ENCODE measurements at places on chromosomes 16 and 17.
A peak's percentile ranks its signal among the peaks of the same experiment; 100 is the strongest.

DNA sequence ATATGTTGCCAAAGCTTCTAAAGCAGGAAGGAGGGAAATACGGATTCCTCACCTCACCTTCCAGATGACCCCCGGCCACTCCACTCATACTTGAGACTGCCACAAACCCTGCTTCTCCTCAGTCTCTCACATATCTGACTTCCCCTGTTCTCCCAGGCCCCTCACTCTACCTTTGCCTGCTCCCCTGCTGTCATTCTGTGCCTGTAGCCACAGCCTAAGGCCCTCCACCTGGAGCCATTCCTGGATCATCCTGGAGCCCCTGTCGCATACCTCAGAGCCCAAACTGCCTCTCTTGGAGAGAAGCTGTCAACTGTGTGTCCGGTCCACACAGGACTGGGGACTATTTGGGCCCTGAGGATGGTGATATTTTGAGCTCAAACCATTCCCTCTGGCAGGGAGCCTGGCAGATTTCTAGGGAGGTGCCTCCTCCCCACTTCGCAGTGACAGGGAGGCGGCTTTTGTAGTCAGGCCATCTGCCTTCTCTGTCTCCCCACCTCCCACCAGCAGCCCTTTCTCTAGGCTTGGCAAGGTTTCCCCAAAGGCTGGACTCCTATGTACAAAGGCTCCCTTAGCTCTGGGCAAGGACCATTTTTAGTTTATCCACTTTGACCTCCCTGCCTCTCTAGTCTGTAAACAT is 2.3 kb upstream of the MED24 start:
- no peak for DNase-seq

GRCh38 chr16:84924331-84925091 is 86.8 kb downstream of the ZDHHC7 start:
- DNase-seq = no peak

DNA sequence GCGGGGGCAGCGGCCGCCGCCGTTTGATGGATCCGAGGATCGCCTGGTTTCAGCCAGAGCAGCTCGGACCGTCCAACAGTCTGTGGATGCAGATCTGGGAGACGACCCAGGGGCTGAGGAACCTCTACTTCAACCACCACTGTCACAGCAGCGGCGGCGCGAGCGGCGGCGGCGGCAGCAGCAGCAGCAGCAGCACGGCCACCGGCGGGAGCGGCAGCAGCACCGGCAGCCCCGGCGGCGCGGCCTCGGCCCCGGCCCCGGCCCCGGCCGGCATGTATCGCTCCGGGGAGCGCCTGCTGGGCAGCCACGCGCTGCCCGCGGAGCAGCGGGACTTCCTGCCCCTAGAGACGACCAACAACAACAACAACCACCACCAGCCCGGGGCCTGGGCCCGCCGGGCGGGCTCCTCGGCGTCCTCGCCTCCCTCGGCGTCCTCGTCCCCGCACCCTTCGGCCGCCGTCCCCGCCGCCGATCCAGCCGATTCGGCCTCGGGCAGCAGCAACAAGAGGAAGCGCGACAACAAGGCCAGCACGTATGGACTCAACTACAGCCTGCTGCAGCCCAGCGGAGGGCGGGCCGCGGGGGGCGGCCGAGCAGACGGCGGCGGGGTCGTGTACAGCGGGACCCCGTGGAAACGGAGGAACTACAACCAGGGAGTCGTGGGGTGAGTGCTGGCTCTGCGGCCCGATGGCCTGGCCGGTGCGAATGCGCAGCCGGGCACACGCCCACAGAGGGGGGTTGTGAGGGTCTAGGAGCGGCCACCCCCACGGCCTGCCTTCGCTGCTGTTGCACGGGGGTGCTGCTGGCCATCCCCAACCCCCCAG is 702 bp downstream of the TENT4B start:
- no peak for DNase-seq

DNA sequence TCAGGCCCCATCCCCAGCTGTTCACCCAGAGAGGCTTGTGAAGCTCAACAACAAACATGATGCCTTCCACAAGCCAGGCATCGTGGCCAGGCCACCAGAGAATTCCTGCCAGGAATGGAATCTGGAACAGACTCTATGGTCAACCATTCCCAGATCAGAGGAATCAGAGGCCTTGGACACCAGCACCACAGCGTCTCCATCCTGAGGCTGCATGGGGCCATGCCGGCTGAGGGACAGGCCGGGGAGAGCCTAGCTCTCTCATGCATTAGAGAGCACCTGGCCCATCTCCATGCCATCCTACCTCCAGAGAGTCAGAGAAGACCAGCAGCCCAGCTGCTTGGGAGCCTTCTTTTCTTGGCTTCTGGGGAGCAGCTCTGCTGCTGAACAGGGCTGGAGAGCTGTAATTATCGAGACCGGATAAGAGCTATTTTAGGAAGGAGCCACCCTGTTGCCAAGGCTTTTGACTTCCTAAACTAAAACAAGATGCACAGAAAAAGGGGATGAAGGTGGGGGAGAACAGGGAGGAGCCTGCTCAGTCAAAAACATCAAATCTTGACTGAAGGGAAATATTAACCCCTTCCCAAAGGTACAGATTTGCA is 24.5 kb upstream of the MTMR4 start:
- no peak for DNase-seq

- no peak for DNase-seq
Observed at GRCh38 chr16:72740347-72740746, 307.6 kb downstream of the ZFHX3 start.

- DNase-seq = no peak
Observed at GRCh38 chr16:66277311-66278070, 89.0 kb upstream of the CDH5 start.

GRCh38 chr17:82354804-82355308 is 4.2 kb upstream of the TEX19 start:
- DNase-seq = no peak

GRCh38 chr17:57197466-57198071 is 58.8 kb upstream of the MSI2 start:
- DNase-seq = no peak

GRCh38 chr17:77096570-77097214 is 44.1 kb upstream of the SEC14L1 start:
- DNase-seq = peak; percentile 18

DNA sequence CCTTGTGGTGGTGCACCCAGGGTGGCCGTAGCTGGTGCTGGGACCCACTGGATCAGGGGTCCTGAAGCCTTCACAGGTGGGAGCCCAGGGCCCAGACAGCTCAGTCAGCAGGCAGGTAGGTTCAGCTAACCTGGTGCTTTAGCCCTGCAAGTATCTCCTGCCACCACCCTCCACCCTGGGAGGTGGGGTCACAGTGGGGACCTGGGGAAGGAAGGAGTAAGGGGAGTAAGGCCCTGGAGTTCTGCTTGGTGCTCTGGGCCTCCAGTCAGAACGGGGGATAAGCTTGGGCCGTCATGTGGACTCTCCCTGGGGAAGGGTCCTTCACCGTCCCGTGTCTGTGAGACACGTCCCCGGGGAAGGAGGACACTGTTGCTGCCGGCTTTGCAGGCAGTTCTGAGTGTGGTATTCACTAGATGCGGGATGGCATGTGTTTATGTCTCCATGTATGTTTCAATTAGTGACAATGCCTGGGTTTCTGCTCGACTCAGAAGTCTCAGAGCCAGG is 20.7 kb downstream of the SGSM2 start:
- DNase-seq = no peak

DNA sequence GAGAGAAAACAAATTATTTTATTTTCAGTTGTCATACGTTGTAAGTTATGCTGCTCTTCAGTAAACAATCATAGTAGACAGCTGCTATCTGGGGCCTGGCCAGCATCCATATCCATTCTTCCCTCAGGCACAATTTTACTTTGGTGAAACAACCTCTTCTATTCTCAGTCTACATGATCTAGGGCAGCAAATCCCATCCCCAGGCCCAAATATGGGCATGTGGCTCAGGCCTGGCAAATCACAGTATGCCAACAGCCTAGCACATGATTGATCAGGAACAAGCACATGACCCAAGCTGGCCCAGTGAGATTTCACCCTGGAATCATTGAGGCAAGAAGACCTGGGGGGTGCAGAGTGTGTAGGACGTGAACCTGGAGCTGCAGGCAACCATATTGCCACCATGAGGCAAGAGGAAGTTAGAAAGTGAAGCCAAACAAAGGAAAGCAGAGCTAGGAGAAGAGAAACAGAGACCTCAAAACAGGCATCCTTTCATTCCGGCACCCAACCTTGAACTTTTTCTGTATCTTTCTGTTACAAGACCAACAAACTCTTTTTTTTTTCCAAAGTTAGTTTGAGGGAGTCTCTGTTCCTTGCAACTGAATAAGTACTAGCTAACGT is 10.3 kb upstream of the ABCC12 start:
- no peak for DNase-seq

- no peak for DNase-seq
Observed at GRCh38 chr16:87418644-87419043, 26.5 kb downstream of the MAP1LC3B start.

DNA sequence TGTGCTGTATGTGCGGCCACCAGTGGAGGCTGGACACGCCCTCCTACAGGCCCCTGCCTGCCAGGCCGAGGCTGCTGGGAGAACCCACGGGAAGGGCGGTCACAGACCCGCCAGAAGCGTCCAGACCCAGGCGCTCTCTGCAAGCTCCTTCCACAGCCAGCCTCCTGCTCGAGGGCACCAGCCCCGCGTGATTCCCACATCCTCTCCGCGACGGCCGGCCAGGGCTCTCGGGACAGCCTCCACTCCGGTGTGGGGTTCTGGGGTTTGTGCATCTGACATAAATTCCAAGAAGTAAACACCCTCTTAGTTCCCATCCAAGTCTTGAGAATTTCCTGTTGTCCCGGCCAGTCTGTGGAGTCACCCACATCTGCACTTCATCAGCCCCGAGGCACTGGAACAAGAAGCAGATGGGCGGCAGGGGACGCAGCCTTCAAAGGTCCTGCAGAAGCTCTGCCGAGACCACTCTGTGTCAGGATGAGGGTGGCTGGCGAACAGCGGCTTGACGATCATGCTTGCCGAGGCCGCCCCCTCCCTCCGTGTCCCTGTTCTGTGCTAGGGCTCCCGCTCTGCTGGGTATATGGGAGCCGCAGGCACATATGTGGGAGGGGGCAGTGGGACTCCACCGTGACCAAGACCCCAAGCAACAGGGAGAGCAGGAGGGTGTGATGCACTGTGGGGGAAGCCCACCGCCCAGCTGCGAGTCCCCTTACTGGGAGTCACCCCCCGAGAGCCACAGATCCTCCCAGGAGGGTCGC is 2.4 kb upstream of the TMEM204 start:
- DNase-seq = peak; percentile 69
